ENCODE measurements at places on chromosomes 5 and 9.

DNA sequence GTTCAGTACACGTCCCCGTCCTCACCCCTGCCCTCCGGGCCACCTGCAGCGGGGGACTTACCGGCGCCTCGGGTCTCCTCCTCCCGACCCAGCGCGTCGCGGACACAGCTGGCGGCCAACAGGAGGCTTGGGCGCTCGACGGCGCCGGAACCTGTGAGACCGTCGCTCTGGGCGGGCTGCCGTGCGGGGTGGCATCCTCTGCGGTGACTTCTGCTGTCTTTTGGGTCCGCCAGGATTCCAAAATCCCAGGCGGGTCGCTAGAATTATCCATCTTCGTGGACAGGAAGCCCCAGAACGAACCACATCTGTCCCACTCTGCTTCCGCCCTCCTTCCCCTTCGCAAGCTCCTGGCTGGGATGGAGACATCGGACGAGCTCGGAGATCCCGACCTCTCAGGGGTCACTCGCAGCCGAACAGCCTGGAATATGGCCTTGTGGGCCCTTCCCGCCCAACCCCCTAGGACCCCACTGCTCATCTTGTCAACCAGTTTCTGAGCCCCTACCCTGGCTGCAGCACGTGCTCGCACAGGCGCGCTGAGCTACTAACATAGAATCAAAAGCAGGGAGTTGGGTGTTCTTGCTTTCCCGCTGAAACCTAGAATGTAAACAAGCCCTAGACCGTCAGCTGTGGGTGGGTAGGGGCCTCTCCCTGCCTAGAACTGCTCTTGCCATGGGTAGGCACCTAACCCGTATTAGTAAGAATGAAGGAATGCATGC is 947 bp upstream of the MARCHF3 start:
- no peak for DNase-seq

DNA sequence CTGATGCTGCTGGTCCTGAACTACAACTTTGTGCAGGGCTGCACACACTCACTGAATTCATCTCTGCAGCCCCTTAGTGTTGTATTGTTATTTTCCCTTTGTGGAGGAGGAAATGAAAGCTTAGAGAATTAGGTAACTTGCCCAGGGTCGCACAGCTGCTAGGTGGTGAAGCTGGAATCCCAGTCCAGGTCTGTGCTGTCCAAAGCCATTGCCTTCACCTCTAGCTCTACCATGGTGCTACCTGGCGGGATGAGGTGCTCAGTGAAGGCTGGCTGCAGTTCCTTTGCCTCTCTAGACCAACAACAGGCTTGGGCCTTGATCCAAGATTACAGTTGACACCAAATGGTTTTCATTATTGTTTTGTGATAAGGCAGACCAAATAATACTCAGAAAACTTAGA is 177.8 kb upstream of the PITX1 start:
- DNase-seq = no peak

DNA sequence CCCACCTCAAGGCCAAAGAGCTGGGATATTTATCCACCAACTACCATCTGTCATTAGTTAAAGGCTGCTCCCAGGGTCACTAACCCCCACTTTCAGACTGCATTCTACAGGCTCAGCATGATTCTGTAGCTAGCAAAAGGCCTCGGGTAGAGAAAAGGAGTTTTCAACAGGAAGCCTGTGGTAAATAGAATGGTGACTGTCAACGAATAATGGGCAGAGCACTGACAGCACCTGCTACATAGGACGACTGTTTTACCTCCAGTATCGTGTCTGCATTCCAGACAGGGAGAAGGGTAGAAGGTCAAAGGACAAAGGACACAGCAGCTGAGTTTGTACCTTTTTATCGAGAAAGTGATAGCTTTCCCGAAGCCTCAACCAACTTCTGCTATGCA is 20.3 kb downstream of the MFAP3 start:
- DNase-seq = no peak

DNA sequence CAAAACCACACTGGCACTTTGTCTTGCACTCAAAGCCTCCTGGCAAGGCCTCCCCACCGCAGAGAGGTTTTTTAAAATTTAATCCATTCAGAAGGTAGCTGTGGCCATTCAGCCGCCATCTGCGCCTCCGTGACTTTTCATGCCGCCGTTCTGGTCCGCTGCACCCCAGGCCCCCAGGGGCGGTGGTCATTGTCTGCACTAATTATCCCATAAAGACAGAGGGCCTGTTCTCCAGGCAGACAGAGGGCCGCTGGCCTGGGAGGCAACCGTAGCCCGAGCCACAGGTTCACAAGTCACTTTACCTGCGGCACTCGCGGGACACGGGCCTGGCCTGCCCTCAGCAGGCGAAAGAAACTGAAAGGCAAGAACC is 49.4 kb downstream of the EXD3 start:
- DNase-seq = no peak

- no peak for DNase-seq
Observed at GRCh38 chr5:39450487-39450886, 25.7 kb upstream of the DAB2 start.

DNA sequence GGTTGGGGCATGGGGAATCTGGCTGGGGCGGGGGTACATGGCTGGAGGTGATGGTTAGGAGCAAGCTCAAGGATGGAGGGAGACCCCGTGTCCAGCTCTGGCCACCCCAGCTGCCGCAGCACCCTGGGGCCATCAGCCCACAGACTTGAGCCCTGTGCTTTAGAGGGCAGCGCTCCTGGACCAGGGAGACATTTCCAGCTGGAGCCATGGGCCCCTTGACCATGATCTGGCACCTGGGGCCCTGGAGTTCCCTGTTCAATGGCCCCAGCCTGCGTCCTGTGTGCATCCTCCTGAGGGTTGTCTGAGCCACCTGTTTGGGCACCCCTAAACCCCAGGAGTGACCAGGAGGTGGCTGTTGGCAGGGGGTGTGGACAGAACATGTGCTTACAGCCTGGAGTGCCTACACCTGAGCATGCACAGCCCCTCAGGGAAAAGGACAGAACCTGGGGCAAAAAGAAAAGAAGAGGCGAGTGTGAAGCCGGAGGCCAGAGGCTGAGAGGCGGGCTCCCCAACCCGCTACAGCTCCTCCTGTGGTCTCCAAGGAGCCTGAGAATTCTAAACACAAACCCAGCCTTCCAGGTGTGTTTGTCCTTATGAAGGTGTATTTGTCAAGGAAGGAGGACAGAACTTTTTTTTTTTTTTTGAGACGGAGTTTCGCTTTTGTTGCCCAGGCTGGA is 126.7 kb downstream of the C9orf50 start:
- no peak for DNase-seq

DNA sequence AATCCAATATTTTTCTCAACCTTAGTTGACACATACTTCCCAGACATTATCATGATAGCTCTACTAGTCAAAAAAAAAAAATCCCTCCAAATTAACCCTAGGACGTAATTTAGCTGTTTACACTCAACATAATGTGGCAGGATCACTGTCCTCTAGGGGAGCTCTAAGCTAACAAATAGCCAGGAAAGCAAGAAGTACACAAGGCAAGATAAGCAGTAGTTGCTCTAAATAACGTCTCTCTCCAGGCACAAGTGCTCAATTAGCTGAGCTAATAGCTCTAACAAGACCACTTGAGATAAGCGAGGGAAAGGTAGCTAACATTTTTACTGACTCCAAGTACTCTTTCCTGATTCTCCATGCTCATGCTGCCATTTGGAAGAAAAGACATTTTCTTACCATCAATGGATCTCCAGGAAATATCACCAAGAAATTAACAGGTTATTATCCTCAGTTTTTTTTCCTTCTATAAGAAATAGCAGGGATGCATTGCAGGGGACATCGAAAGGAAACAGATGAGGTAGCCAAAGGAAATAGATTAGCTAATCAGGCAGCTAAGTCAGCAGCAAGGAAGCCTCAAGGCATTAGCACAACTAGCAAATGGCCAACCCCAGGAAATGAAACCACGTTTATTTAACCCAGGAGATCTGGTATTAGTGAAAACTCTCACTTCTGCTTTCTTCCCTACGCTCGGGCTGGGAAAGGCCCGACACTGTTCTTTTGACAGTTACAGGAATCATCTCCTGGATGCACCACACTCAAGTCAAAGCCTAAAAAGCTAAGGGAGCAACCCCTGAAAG is 614.1 kb downstream of the PTPRD start:
- no peak for DNase-seq

GRCh38 chr5:173279166-173279565 is 44.2 kb upstream of the NKX2-5 start:
- no peak for DNase-seq

DNA sequence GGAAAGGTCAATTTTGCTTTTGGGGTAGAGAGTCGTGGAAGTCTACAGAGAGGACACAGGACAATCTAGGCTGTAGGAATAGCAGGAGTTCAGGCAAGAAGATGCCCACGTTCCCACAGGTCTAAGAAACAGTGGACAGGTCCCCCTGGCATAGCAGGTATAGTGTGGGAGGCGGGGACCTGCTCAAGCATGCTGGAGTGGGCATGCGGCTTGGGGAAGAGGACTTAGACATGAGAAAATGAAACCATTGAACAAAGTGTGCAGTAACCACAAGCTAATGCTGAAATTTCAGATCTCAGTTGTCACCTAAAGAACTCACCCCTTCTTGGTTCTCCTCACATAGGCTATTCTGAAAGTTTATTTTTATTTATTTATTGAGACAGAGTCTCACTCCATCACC is 142.8 kb upstream of the EFNA5 start:
- DNase-seq = no peak

DNA sequence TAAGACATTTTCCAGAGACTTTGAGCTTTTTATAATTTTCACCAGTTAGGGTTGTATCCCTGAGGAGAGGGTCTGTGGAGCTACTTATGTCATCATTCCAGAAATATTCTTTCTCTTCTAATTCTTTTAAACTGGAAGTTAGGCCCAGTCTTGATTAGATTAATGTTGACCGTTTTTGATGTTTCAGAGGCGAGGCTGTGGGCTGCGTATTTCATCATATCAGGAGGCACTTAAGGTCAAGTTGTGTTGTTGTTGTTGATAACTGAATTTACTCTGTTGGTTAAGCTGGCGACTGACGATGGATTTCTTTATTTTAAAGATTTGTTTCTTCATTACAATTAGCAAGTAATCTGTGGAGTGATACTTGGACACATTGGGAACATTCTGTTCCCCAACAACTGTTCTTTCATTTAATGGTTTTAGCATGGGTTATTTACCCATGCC is 20.1 kb downstream of the IPO11 start:
- DNase-seq = no peak

DNA sequence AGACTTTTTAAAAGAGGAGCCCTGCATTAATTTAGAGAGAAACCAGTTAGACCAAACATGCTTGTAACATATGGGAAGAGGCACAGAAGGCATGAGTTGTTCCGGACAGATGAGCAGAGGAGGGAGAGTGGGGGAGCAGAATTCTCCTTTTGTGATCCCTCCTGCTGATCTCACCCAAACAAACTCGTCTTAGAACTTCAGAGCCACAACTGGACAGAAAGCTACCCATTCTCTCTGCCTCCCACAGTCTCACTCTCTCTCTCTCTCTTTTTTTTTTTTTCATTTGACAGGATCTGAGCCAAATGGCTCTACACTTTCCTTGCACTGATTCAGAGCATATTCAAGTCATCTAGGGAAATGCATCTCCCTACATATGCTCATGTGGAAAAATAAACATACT is 196.0 kb upstream of the PAPPA start:
- DNase-seq = no peak
